ENCODE measurements at places on chromosomes 4 and X.

GRCh38 chr4:88616275-88617150 lies 24.2 kb downstream of the HERC3 start:
- DNase-seq = peak; percentile 69

- DNase-seq = no peak
Measured at GRCh38 chr4:55965585-55965984, 16.8 kb downstream of the CEP135 start.

DNA sequence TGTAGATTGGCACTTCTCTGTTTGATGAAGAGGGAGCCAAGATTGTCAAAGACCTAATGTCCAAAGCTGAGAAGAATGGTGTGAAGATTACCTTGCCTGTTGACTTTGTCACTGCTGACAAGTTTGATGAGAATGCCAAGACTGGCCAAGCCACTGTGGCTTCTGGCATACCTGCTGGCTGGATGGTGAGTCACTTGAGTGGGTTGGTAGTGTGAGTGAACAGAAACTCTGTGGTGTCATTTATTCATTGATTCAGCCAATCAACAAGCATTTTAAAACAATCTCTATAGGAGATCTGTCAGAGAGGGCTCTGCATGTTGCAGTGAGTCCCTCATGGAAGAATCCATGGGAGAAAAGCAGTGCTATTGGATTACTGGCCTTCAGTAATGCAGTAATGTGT lies 16.3 kb downstream of the TAF9B start:
- DNase-seq = no peak

DNA sequence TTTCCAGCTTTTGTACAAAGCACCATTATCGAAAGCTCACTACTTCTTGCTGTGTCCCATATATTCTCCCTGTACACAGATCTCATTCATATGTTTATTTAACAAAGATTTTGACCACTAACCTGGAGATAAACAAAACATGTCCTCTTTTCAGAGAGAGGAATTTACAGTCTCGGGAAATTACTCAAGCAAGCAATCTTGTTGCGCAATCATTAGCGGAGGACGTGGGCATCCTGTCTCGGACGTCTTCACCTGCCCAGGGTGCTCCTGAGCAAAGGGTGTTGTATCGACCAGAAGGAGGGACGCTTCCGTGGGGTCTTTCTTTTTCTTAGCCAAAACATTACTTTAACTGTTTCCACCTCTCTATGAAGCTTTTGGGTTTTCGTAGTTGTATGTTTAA lies 66.5 kb upstream of the CLCN4 start:
- DNase-seq = peak; percentile 73

- DNase-seq = no peak
Measured at GRCh38 chrX:84729408-84729807, 227.2 kb upstream of the HDX start.

DNA sequence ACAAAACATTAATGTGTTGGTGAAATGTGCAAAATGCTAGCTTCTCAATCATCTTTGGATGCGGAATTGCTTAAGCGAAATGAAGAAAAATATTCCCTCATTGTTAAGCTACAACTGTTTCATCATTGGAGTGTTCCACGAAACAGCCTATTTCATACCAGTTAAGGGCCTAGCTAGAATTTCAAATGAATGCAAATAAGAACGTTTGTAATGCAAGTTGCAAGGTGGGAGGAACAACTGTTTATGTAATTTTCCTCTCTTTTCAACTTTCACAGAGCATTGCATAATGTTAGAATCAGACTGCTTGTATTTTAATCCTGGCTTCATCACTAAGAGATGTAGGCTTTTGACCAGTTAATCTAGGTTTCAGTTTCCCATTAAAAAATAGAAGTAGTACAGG lies 480.1 kb downstream of the IL1RAPL1 start:
- no peak for DNase-seq

DNA sequence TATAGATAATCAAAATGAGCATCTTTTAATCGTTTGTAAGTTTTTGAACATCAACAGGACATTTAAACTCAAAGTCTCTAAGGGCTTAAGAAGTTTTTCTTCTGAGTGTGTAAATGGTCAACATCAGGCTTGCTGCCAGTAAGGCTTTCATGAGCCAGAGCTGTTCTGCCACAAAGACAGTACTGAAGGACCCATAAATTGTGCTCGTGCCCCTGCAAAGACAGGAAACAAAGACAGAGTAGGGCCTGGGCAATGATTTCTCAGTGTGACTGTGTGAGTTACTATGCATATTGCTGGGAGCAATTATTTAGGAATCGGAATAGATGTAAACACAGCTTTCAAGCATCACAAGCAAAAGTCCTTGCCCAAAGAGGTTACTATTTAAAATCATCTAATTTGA lies 300.0 kb downstream of the IDS start:
- DNase-seq = no peak

GRCh38 chr4:8768357-8768999 lies 103.2 kb downstream of the HMX1 start:
- DNase-seq = no peak

GRCh38 chrX:30577362-30577991 lies at the start of gene TASL:
Gene TASL, minus strand, starts transcription at chrX:30577766. Its CDS starts 17,411 bp downstream, at chrX:30560355.
- DNase-seq = no peak

DNA sequence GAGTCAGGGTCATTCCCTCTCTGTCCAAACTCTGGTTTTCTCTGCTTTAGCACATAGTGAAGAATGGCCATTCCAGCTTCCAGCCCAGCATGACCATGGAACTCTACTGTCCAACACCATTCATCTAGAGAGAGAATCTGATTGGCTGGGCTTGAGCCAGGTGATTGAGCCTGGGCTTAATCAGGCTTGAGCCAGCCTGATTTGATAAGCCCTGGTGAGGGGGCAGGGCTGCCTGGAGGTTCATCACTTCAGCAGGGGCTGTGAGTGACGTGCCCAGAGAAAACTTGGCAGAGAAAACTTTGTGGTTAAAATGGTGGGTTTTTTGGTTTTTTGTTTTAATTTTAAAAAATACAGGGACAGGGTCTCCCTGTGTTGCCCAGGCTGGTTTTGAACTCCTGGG lies 62.5 kb downstream of the KIAA0232 start:
- DNase-seq = no peak

DNA sequence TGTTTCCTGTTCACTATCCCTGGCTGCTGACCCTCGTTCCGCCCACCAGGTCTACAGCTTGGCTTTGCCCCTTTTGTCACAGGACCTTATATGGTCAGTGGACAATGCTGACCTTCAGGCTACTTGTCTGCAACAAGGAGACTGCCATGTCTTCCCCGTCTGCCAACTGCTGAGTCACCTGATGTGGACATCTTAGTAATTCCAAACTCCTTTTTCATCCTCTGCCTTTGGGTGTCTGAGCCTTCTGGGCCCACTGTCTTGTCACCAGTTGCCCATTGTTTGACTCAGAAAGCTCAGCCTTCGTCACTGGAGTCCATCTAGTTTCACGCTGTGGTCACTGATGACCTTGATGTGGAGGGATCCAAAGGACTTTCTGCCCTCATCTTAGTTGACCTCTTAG lies 30.2 kb downstream of the GPRIN3 start:
- DNase-seq = peak; percentile 84

- no peak for DNase-seq
Measured at GRCh38 chr4:111480510-111480909, 664.7 kb upstream of the FAM241A start.

DNA sequence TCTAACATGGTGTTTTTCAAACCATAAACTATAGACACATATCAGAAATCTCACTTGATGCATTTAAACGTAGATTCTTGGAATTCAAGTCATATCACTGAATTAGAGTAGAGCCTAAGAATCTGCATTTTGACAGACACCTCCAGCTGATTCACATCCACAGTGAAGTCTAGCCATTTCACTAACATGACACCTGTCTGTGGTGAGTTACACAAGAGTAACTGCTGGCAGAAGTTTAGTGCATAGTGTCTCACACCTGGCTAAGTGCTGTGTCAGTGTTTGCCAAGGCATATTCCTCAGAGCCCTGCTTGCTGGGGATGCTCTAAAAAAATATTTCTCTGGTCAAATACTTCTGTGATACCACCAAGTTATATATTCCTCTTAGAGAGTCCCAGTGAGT lies 237.5 kb upstream of the DIAPH2 start:
- peak; percentile 39 for DNase-seq

DNA sequence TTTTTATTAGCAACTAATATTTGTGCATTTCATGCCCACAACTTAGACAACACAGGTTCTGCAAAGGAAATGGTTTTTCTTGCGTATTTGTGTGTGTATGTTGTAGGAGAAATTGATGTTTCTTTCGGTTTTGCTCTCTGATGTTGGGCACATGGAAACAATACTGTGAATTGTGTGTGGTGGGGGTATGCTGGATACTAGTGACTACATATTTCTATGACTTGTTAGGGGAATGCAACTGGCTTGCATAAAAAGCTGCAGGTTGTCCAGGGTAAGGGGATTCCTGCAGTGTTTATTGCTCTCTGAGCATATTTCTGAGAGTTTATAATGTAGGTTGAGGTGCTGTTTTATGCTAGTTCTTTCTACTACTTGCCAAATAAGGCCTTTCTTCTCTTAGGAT lies 11.6 kb downstream of the DLG3 start:
- DNase-seq = no peak

GRCh38 chr4:182065255-182065654 lies 177.9 kb upstream of the TENM3 start:
- DNase-seq = no peak

DNA sequence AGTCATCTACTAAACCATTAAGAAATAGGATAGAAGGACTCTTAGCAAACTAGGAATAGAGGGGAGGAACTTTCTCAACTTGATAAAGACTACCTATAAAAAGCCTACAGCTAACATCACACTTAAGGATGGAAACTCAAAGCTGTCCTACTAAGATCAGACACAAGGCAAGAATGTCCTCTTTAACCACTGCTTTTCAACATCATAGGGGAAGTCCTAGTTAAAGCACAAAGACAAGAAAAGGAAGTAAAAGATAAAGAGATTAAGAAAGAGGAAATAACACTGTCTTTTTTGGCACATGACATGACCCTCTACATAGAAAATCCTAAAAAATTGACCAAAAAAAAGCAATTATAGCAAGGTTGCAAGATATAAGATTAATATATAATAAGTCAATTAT lies 136.6 kb downstream of the FBXW7 start:
- no peak for DNase-seq

DNA sequence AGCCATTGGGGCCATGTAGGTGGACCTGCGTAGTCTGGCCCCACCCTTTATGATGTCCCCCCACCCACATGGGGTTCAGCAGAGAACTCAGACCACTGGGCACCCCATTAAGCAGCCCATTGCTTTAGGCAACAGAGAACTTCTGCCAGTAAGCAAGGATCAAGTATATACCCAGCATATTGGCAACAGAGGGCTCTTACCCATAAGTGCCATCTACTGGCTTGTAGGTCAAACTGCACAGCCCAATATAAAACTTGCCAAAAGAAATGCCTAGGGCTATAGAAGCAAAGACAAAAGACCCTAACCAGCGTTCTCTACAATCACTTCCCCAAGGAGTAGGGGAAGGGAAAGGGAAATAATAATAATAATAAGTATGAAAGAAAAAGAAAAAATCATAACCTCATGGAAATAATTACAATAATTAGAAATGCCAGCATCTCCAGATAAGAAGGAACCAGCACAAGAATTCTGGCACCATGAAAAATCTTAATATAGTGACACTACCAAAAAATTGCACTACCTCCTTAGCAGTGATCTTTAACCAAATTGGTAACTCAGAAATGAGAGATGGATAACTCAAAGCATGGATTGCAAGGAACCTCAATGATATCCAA lies 1090.7 kb downstream of the FAT4 start:
- no peak for DNase-seq

DNA sequence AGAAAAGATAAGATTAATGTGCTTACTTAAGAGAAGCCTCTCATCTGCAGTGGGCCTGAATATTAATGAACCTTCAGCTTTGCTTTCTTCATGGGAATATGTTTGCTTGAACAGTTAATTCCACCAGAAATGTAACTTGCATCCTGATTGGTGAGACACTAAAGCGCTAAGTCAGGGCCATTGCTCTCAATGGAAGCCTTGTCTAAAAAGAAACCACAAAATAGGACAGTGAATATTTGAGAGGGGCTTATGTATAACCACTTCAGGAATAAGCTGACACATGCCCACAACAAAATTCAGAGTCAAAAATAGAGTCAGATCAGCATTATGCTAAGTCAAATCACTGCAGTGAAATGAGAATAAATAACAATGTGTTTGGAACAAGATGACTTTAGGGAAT lies 1125.8 kb downstream of the STIM2 start:
- no peak for DNase-seq

GRCh38 chr4:183256343-183256742 lies 63.7 kb downstream of the CLDN22 start:
- peak; percentile 14 for DNase-seq

DNA sequence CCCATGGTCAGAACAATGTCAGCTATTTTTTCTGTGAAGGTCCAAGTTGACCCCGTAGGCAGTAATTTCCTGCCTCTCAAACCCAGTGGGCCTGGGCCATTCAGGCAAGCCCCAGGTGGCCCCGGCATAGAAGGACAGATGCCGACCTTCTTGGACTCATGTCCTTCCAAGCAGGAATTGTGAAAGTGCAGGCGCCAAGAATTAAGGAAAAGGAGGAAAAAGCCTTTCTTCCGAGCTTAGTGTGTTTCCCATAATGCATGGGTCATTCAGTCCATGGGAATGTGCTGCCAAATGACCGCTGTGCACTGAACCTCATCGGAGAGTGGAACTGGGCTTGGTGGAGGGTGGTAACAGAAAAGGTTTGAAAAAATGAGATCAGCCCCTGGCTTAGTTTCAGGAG lies 196.5 kb upstream of the HS3ST1 start:
- no peak for DNase-seq

- no peak for DNase-seq
Measured at GRCh38 chr4:8838296-8838960, 33.2 kb downstream of the HMX1 start.

- DNase-seq = no peak
Measured at GRCh38 chr4:130985371-130985770, 1889.4 kb downstream of the C4orf33 start.

GRCh38 chr4:7564242-7564641 lies 129.5 kb upstream of the PSAPL1 start:
- DNase-seq = no peak

DNA sequence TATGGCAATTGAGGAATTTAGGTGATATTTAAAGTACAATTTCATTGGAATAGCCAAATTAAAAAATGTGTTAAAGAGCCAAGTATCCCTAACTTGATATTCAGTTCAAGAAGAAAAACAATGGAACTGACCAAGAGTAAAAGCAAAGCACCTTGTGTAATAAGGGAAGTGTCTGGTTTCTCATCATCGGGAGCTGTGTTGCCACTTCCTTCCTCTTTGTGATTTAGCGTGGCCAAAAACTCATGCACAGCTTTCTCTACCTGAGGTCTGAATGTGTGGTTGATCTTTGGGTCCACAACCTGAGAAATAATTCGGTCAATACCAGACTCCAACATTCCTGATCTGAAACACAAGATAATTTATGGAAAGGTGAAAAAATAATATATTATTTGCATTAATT lies 12.4 kb downstream of the BOD1L1 start:
- DNase-seq = no peak

- no peak for DNase-seq
Measured at GRCh38 chr4:154004016-154004415, 215.1 kb upstream of the SFRP2 start.

DNA sequence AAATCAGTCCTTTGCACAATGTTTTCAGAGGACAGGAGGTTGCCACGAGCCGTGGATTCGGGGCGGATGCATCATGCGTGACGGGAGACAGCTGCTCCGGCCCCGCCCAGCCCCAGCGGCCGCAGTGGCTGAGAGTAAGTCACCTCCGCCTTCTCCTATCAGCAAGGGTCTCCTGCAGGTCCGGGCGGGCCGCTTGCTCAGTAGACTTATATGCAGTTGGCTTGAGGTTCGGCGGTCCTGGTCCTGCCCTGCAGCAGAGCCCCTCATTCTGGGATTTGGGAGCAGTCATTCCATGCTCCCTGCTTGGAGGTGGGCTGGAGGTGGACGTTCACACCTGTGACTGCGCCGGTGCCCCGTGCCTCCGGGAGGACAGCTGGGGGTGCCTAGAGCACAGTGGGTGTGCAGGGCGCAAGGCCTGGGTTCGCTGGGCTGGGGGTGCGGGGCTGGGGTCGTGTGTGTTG lies 86.3 kb upstream of the ADRA2C start:
- DNase-seq = no peak

Data from trophoblast cell (in vitro differentiated cells and primary cell).